ENCODE measurements at places on chromosomes 2 and 18. TPM values are rescaled to one million over a fixed set of nuclear protein-coding genes. Genes with fewer than 3 reads are reported as not detected.

The NTSR2 gene
- total RNA-seq, result not detected

The MROH2A gene
- total RNA-seq, result not detected

The NCKAP5 gene
- total RNA-seq, result 0.58 TPM

The CCDC102B gene
- 4.9 TPM for total RNA-seq

The ASTL gene
- total RNA-seq, result not detected

DNA sequence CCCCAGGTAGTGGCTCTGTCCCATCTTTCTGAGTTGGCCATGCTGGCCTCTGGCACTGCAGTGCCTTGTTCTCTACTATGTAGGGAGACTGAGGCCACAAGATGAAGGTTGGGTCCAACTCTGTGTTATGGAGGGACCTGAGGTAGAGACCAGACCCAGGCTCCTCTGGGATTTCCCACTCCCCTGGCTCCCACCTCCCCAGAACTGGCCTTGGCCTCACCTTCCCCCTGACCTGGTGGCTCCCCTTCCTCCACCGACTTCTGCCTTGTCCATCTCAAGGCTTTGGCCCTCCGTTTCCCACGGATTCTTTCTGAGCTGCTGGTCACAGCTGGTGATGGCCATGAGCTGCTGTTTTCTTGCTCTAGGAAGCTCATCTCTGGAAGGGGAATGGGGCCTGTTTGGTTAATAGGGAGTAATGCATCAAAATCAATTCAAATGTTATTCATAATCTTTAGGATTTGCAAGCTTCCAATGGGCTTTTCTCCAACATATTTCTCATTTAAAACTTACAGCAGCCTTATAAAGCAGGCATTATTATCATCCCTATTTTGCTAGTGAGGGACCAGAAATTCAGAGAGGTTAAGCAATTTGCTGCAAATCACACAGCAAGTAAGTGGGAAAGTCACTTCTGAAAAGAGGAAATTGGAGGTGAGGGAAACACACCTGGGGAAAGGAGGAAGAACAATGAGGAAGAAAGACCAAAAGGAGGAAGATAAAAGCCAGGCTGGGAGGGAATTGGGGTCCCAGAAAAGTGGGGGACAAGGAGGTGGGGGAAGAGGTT is 887 bp downstream of the PRKAG3 start:
- no peak for DNase-seq

DNA sequence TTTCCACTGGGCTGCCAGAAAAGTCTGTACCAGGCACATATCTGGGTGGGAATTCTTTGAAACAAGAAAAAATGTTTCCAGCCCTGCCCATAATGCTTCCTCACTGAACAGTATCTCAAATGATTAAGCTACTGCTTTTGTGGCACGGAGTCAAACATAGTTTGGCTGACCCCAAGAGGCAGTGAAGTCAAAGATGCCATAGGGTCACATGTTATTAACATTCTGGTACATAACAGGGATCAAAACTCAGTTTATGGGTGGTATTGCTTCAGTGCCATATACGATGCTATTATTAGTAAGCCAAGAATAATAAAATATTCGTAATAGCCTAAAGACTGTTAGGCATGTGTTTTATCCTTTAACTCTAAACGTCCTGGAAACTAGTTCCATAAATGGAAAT is 112.4 kb downstream of the FEZ2 start:
- DNase-seq, result no peak

GRCh38 chr2:30139131-30139870 is 7.5 kb upstream of the YPEL5 start:
- DNase-seq, result no peak

- peak; percentile 47 for DNase-seq
These were observed 52.2 kb upstream of the BCL2L11 start for GRCh38 chr2:111068435-111069058.

- DNase-seq, result no peak
These were observed 19.8 kb downstream of the HDAC4 start for GRCh38 chr2:239380831-239381708.

GRCh38 chr2:72011791-72012190 is 135.9 kb downstream of the CYP26B1 start:
- no peak for DNase-seq

DNA sequence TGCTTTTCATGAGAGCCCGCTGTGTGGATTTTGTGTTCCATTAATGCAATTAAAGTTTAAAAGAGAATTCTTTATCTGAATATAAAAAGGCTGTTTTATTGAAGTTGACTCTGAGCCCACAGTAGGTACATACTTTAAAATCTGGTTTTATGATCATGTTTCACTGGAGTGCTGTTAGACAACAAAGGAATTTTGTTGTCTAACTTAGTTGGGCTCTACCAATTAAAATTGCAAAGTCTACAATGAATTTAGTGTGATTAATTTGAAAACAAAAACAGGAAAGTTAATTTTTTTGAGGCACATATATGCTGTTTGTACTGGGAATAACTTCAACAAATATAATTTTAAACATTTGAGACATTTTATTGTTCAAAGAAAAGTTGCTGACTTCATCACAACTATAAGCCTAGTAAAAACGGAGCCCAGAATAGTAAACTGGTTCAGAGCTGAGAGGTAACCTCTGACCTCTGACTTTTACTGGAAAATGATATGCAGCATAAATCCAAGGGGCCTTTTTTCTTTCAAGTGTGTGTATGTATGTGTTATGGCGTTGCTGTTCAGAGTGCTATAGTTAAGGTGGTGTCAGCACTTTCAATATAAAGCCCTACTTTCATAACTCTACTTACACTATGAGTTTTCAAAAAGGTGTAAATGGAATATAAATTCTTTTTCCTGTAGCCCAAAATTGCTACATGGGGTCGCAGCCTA is 30.2 kb downstream of the MEIS1 start:
- no peak for DNase-seq

DNA sequence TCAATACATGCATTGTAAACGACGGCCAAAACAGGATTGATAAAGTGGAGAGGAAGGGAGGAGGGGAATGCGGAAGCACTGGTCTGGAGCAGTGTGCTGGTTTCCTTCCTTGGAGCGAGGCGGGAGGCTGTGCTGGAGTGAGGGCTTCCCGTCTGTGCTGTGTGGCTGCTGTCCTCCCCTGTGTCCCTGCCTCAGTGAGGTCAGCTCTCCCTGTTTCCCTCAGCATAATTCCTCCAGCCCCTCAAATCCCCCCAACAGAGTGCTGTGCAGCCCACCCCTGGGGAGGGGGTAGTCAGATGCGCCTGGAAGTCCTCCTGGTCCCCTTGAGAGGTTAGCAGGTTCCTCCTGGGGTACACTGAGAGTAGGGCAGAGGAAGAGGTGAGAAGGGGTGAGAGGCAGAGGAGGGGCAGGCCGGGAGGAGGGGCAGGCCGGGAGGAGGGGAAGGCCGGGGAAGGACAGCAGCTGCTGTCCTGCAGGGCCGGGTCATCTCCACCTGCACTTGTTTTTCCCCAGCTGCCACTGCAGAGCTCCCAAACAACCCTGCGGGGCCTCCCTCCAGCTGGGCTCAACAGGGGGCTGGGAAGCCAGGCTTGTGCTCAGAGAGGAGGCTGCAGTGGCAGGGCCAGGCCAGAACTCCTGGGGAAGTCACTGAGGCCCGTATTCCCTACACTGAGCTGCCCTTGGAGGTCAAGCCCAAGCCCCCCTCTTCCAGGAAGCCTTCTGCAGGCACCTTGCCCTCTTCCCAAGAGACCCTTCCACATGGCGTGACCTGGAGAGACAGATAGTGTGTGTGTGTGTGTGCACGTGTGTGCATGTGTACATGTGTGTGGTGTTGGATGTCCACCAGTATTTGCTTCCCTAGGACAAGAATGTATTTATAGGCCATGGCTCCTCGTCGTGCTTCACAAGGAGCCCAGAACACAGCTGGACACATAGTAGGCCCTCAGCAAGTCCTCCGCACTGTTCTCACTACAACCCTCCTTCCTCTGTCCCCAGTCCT is 13.2 kb upstream of the ATP6V1B1 start:
- DNase-seq, result peak; percentile 73

GRCh38 chr18:4842287-4842686 is 354.8 kb downstream of the AKAIN1 start:
- DNase-seq, result no peak

DNA sequence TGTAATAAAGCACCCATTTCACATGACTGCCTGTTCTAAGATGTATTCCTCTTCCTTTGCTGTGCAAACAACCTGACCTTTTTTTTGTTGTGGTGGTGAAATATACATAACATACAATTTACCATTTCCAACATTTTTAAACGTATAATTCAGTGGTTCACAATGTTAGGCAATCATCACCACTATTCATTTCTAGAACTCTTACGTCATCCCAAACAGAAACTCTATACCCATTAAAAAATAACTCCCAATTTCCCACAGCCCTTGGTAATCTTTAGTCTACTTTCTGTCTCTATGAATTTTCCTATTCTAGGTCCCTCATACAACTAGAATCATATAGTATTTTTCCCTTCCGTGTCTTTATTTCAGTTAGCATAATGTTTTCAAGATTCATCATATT is 36.7 kb downstream of the RND3 start:
- no peak for DNase-seq

GRCh38 chr2:161713706-161714105 is 89.5 kb downstream of the SLC4A10 start:
- no peak for DNase-seq

- peak; percentile 26 for DNase-seq
These were observed 36.2 kb downstream of the CAPN13 start for GRCh38 chr2:30770816-30771576.
